ENCODE measurements at places on chromosomes 6 and 20.

GRCh38 chr20:13271977-13272975 is 51.2 kb downstream of the ISM1 start:
- no peak for DNase-seq

DNA sequence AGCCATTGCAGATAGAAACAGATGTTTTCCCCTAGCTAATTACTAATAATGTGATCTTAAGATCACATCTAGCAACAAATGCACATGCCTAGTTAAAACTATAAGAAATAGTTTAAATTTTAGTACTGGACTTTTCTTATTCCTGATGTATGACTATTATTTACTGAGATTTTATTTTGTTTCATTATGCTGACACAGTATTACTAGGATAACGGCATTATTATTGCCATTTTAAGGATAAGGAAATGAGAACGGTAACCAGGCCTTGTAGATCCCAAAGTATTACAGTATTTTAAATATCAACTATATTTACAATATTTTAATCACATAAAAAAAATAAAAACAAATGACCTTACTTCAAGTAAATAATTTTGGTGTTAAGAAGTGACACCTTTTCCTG is 240.3 kb downstream of the ADGRB3 start:
- DNase-seq, result no peak

GRCh38 chr6:156778454-156779205 is 1.5 kb downstream of the ARID1B start:
- peak; percentile 33 for DNase-seq

DNA sequence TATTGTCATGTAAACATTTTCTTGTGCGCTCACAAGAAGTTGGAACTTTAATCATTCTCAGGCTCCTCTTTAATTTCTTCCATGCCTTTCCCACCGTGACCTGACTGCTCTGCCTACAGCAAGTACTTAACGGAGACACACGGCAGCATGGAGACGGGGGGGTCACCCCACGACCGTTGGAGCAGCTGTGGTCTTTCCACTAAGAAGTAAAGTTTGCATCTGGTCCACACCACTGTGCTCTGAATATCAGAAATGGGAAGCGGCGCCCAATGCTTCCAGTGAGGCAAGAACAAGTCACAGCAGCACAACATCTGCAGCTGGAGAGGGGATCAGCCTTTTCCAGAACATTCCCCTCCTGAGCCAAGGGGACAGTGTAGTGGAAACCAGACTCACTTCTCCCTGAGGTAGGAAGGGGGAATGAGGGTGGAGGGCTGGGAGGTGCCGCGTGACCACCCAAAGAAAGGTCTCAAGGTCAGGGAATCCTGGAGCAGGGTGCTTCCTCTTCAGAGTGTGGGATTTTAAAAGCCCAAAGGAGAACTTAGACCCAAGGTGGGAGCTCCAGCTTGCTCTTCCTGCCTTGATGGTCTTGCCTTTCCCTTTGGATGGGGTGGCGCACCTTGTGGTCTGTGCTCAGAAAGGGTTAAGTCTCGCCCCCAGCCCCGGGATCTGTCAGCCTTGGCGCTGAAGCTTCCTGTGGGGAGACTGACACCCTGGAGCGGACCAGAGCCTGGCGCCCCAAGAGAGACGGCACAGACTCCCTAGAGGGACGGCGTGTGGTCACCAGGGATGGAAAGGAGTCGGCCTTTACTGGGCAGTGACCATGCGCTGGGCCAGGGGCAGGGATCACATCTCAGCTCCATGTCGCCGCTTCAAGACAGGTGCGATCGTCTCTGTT is 25.6 kb upstream of the SMOC2 start:
- DNase-seq, result no peak

- DNase-seq, result no peak
Observed at GRCh38 chr6:12977806-12978205, 261.2 kb downstream of the PHACTR1 start.

- peak; percentile 11 for DNase-seq
Observed at GRCh38 chr6:121319112-121319553, 15.1 kb downstream of the TBC1D32 start.

GRCh38 chr6:26473429-26473757 is 15.6 kb downstream of the BTN2A1 start:
- DNase-seq, result no peak

DNA sequence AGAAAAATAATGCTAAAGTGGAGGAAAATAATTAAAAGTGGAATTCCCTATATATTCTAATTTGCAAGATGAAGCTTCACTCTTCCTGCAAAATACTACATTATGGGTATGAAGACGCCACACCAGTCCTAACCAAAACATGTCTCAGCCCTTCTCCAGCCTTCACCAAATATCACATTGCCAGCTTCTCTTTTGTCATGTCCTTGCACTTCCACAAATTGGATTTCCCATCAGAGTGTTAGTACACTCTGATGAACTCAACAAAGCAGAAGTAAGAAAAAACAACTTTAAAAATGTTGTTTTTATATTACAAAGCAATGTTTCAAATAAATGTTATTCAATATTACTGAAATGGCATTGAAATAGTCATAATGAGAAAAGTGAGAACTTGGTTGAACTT is 62.4 kb upstream of the RNF146 start:
- DNase-seq, result no peak

DNA sequence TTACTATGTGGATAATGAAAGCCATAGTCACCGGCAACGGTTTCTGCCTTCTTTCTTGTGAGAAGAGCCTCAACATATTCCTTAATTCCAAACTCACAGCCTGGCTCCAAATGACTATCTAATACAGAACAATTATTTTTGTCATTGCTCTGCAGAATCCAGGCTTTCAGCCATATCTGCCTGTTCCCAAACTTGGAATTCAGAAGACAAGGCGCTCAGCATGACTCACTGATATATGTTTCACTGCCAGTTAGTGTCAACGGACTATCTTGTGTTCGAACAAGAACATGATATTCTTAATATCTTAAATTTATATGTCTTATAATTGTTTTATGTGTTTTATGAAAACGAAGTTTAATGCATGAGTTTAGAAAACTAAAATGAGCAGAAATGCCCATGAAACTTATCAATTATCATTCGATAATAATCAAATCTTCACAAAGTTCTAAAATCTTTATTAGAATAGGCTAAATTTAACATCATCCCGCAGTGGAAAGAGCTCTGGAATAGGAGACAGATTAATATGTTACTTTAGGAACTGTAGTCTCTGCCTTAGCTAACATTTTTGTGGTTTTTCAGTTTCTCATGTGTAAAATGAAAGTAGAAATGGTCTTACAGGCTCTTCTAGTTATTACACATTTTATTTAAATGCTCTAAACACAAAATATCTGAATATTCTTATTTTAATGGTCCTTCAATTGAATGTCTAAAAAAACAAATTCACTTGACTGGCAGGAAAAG is 669.3 kb upstream of the GJE1 start:
- DNase-seq, result no peak

DNA sequence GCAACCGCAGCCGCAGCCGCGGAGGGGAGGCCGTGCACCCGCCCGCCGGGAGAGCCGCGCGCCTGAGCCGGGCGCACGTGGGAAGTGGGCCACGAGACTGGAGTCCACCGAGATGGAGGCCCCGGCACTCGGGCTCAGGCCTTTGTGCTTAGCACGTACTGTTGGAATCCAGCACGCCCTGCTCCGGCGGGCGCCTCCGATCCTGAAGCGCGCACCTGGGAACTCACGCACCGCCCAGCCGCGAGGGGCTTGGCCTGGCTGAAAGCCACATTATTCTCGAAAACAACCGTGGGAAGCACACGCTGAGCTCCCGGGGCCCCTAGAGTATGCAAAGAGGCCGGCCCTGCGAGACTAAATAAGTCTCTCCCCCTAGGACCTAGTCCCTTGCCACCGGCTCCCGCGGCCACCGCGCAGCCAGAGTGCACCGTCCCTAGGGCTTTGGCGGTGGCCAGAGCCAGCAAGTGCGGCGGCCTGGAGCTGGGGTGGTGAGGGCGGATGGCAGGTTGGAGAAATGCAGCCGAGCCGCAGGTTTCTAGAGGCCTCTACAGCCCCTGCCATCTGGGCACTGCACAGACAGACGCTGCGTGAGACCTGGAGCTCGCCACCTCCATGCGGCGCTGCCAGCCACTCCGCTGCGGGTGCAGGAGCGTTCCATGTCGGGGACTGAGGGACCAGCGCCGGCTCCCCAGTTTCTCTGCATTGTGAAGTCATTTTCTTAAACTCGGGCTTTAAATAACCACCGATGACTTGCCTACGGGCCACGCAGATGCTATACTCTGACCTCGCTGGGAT is 42.0 kb upstream of the LY86 start:
- peak; percentile 69 for DNase-seq

- no peak for DNase-seq
Observed at GRCh38 chr6:143021543-143021942, 39.1 kb upstream of the AIG1 start.
